WERI-Rb-1 (cell line): ENCODE measurements at places on chromosomes 6 and 20.

DNA sequence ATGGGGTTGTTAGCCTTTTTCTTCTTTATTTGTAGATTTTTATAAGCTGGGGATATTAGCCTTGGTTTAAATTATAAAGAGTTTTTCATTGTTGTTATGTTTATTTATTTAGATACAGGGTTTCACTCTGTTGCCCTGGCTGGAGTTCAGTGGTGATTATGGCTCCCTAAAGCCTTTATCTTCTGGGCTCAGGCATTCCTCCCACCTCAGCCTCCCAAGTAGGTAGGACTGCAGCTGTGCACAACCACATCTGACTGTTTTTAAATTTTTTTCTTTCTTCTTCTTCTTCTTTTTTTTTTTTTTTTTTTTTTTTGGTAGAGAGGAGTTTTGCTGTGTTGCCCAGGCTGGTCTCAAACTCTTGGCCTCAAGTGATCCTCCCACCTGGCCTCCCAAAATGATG is 80.9 kb downstream of the UBE3D start:
- DNase-seq = no peak

- DNase-seq = no peak
Observed at GRCh38 chr20:5215672-5216304, 89.0 kb downstream of the CDS2 start.

DNA sequence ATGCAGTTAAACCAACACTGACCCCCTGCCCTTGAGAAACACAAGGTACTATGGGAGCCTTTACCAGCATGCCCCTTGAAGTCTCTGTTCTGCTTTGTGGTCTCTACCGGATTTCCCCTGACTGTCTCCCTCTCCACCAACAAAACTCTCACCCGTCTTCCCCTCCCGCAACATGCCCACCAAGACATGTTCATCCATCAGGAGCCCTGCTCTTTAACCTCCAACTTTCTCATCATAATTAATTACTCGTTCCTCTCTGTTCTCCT is 1.1 kb downstream of the ZNF165 start:
- DNase-seq = no peak

DNA sequence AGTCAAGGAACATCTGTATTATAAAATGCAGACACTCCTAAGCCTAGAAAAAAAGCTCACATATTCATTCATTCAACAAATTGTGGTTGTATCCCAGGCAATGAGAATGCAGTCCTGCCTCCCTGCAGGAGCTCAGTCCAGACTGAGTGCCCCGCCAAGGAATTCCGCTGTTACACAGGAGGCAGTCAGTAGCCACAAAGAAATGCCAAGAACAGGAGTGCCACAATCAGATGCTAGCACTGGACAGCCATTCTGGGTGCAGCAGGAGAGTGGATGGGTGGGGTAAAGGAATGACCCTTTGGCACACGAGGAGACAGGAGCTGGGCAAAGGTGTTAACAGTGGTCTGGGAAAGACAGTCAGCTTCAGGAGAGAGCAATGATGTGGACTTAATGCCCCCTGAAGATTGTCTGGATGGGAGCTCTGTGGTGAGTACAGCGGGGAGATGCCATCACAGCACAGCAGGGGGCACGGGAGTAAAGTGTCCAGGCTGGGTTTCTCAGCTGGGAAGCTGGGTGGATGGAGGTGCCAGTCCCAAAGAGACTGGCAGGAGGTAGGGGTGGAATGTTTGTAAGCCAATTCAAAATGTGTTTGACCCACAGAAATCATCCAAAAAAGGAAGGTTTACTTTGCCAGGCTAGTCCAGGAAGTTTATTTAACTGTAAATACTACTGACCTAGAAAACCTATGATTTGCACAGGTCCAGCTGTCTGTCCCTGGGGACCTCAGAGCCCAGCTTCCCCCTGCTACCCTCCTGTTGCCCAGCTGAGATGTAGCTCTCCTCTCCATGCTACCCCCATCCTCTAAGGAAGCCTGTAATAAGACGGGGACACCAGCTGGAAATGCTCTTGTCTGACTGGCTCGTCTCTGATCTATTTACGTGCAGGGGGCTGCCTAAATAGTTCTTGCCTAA is 84.1 kb downstream of the SLC23A2 start:
- no peak for DNase-seq

DNA sequence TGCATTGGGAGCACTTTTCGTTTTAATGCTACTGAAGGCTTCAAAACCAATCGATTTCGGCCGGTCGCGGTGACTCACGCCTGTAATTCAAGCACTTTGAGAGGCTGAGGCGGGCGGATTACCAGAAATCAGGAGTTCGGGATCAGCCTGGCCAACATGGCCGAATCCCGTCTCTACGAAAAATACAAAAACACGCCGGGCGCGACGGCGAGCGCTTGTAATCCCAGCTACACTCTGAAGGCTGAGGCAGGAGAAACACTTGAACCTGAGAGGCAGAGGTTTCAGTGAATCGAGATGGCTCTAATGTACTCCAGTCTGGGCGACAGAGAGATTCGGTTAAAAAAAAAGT is 58.4 kb downstream of the TRIM38 start:
- DNase-seq = peak; percentile 76

GRCh38 chr6:28658475-28659249 is 133.0 kb downstream of the GPX5 start:
- no peak for DNase-seq

DNA sequence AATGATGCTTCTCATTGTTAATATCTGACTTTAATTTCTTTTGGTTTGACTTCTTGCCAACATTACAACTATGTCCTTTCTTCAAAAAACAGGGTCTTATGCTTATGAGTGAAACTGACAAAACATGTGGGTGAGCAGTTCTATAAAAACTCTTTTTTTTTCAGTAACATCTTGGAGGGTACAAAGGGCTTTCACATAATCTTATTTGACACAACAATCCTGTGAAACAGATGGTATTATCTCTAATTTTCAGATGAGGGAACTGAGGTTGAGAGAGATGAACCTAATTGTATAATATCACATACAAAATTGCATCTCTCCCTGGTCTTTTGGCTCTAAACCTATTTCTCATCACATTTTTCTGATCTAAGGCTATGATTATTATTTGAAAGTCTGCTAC is 38.3 kb downstream of the MAPK14 start:
- DNase-seq = no peak

- no peak for DNase-seq
Observed at GRCh38 chr6:17987447-17987696, at the start of gene KIF13A. Gene KIF13A (minus strand): TSS chr6:17987635. CDS start chr6:17987463, 172 bp downstream.

DNA sequence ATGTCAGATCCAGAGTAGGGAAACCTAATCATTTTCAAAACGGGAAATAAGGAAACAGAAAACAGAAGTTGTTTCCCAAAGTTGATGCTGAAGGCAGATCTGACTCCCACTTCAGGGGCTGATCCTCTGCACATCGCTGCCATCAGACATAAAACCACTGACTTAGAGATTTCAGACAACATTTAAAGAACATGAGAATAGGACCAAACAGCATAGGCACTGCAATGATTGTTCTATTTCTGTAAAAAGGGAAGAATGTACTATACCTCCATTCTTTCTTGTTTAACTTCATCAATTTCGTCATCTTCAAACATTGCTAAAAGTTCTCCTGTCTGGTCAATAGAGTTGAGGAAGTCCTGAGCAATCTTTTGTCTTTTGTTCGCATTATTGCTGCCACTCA is 324.7 kb upstream of the RUNX2 start:
- DNase-seq = no peak

- DNase-seq = no peak
Observed at GRCh38 chr6:20438462-20439070, 36.9 kb downstream of the E2F3 start.

DNA sequence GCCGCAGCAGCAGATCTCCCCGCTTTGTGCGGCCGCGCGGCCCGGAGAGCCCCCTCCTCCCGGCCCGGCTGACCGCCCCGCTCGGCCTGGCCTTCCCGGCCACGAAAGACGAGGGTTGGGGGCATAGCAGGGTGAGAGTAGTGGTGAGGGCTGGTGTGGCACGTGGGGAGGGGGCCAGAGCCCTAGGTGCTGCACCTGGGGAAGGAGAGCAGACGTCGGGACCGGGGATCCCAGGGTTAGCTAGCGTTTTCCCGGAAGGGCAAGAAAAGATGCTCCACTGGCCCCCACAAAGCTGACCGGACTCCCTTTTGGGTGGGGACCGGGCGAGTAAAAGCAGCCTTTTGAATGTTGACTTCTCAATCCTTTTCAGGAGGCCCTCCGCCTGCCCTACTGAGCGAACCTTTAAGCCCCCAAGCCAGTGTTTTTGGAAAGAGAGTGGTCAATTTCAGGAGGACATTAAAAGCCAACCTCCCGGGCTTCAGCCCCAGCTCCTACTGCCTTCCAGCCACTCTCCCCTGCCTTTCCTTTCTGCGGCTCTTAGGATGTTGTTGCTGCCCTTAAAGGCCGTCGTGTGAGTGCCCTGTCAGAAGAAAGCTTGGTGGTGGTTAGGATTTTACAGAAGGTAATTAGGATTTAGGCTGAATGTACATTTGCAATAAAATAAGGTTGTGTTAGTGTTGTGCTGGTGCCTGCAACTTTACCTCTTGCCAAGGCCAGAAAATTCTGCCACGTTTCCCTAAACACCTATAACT is 648 bp upstream of the BACH2 start:
- DNase-seq = no peak

GRCh38 chr6:141867767-141868166 is 265.0 kb upstream of the GJE1 start:
- no peak for DNase-seq

DNA sequence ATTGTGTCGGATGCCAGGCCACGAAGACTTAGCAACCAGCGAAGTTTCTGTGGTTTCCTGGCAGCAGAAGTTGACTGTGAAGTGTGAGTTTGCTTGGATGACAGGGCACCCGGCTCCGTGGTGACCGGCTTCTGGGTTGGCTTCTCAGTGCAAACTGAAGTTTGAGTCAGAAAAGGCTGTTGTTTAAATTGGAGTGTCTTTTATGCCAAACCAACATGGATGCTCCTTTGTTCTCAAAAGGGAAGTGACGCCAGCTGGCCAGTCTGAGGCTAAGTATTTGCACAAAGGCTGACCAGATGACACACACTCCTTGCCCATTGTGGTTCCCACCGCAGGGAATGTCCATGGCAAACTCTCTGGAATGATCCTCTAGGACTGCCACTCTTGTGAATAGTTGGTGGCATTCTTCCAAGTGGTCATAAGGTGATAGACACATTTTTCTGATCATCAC is 164.8 kb upstream of the QKI start:
- no peak for DNase-seq

GRCh38 chr6:20770773-20771172 is 236.5 kb downstream of the CDKAL1 start:
- DNase-seq = no peak

DNA sequence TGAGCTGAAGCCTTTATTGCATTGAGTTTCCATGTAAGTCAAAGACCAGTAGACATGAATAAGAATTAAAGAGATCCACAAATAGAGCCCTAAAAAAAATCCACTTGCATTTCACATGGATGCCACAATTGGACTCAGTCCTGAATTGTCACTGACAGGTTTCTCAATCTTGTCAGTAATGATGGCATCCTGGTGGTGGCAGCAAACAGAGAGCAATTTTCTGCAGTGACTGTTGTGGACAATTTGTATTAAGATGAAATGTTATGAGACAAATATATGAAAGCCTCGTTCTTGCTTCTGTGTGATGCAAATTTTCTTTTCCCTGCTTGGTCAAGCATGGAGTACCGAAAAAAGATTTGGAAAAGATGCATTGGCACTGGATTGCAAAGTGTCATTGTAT is 278.9 kb downstream of the SAMD5 start:
- DNase-seq = no peak

GRCh38 chr6:3617192-3617631 is 134.3 kb downstream of the PXDC1 start:
- no peak for DNase-seq

DNA sequence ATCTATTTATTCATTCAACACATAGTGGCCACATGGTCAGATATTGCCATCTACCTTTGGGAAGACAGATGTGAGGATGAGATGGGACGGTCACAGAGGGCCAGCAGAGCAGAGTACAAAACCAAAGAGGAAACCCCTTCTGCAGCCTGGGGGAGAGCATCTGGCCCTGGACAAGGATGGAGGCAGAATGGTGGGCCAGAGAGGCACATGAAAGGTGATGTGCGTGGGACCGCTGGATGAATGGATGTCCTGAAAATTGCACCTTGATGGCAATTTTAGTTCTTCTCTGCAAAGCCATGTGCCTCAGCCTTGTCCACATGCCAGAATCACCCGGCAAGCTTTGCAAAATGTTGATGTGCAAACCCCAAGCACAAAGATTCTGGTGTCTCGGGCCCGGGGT is 77.4 kb upstream of the CD93 start:
- no peak for DNase-seq

- DNase-seq = no peak
Observed at GRCh38 chr20:3133155-3133554, 26.5 kb downstream of the FASTKD5 start.

DNA sequence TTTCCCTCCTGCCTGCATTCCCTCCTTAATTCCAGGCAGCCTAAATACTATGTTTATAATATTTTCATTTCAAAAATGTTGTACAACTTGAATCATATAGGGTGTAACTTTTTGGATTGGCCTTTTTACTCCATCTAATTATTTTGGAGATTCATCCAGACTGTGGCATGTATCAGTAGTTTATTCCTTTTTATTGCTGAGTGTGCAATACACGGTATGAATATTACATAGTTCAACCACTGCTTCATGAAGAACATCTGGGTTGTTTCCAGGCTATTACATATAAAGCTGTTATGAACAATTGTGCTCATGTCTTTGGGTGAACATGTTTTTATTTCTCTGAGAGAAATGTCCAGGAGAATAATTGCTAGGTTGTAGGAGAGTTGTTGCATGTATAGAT is 253.5 kb upstream of the SLC35B3 start:
- no peak for DNase-seq

DNA sequence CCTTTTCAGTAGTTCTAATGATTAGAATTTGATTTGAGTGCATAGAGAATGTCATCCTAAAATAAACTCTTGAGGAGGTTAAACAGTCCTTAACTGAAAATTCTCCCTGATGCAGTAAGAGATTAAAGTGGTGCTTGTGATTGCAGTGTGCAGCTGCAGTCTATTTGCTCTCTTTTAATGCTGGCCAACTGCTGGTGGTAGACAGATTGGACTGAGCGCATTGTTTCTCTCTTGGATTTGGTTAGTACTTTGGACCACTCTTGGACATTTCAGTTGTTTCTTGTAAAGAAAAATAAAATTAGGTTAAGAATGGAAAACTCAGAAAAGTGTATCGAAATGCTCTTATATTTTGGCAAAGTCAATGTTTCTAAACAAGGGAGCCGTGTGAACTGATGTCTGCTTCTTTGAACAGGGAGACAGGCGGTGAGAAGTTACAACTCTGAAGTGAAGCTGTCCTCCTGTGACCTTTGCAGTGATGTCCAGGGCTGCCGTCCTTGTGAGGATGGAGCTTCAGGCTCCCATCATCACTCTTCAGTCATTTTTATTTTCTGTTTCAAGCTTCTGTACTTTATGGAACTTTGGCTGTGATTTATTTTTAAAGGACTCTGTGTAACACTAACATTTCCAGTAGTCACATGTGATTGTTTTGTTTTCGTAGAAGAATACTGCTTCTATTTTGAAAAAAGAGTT is 127.2 kb downstream of the CD109 start:
- no peak for DNase-seq

- DNase-seq = no peak
Observed at GRCh38 chr6:3339811-3340210, 81.1 kb downstream of the PSMG4 start.

- no peak for DNase-seq
Observed at GRCh38 chr20:9358001-9358400, 156.4 kb upstream of the LAMP5 start.

- no peak for DNase-seq
Observed at GRCh38 chr20:64133951-64134407, 26.6 kb upstream of the NPBWR2 start.
